ENCODE measurements at places on chromosomes 2 and 18.
A peak's percentile ranks its signal among the peaks of the same experiment; 100 is the strongest.

- peak; percentile 22 for DNase-seq
These were observed 199.2 kb downstream of the KCNS3 start for GRCh38 chr2:18077704-18078103.

GRCh38 chr2:192126912-192127311 lies 67.8 kb downstream of the TMEFF2 start:
- DNase-seq, result no peak

DNA sequence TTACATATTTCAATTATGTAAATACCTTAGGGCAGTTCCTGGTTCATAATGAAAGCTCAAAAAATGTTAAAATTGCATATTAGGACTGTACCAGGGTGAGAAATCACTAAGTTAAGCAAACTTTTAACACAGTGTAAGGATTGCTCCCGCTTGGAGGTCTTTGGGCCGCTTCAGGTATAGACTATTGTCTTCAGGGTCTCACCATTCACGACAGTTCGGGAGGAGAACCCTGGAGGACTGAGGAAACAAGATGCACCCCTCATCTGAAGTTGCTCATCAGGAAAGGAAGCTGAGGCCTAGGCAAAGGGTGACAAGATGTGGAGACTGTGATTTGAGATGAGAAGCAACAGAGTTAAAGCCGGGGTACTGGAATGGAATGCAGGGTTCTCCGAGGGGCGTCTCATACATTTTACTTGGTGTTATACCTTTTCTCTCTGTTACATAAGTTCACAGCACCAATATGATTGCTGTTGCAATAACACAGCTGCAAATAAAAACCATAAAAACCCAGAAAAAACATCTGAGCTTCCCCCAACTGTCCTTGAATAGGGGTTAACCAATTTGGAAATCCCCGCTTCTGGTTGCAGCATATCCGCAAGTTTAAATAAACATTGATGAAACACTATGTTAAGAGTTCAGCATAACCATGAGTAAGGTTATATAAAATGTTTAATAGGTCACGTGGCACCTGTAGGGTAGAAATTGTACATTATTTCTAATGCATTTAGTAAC lies 40.1 kb downstream of the FBXO48 start:
- peak; percentile 90 for DNase-seq

- DNase-seq, result peak; percentile 37
These were observed 1.4 kb downstream of the HTR2B start for GRCh38 chr2:231123362-231123898.

DNA sequence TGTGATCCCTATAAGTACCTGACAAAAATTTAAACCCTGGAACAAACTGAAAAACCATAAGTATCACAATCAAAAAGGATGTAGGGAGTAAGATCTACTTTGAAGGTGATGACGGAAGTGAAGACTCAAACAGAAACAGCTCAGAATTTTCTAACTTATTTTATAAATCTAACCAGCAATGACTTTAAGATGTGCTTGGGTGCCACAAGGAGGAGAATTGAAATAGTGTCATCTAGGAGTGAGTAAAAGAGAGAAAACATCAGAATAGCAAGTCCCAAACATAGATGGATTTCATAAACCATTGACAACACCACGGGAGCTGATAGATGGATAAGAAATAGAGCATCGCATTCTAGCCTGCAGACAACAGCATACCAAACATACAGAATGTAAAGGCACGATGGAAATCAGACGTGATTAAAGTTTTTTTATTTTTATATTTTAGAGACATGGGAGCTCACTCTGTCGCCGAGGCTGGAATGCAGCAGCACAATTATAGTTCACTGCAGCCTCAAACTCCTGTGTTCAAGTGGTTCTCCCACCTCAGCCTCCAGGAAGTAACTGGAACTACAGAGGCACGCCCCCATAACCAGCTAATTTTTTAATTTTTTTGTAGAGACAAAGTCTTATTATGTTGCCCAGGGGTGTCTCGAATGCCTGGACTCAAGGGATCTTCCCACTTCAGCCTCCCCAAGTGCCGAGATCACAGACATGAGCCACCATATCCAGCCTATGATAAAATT lies 36.9 kb downstream of the MAP3K19 start:
- no peak for DNase-seq

DNA sequence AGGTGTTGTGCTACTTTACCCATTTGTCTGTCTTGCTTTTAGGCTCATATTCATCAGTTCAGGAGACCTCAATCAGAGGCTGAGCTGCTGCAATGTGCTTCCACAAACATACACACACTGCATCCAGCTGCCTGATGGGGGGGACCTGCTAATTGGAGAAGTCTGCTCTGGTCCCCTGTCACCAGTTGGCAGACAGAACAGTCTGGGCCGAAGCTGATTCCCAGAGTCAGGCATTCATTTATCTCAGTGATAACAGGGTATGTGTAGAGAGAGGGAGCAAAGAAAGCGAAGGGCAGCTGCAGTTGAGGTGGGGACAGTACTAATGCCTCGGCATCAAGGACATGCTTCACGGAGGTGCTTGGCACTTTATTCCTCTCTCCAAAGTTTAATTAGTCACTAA lies 584.3 kb upstream of the PIK3C3 start:
- no peak for DNase-seq

GRCh38 chr18:360676-361075 lies 92.8 kb upstream of the THOC1 start:
- DNase-seq, result no peak

GRCh38 chr2:42021464-42021863 lies 26.4 kb upstream of the PKDCC start:
- no peak for DNase-seq

GRCh38 chr2:230403746-230404145 lies 12.3 kb upstream of the SP100 start:
- no peak for DNase-seq

GRCh38 chr2:237192881-237193280 lies 107.2 kb downstream of the COPS8 start:
- no peak for DNase-seq

- DNase-seq, result peak; percentile 50
These were observed 91.1 kb downstream of the INHBB start for GRCh38 chr2:120436885-120437603.

- peak; percentile 62 for DNase-seq
These were observed 107.4 kb downstream of the CPO start for GRCh38 chr2:207046724-207047123.

DNA sequence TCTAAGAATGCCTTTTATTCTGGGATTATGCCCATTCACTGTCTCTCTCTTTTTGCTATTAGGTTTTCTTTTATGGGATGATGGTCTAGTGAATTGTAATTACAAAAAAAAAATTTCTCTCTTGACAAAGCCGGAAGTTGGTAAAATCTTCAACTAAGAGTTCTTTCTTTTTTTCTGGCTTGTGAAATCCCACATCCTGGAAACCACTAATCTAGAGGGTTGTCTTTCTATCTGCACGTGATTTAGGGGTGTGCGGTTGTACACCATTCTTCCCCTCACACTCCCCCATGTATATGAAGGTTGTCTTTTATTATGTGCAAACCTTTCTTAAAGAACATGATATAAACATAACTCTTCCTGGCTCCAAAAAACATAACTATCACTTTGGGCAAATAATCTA lies 52.0 kb downstream of the GATA6 start:
- no peak for DNase-seq

DNA sequence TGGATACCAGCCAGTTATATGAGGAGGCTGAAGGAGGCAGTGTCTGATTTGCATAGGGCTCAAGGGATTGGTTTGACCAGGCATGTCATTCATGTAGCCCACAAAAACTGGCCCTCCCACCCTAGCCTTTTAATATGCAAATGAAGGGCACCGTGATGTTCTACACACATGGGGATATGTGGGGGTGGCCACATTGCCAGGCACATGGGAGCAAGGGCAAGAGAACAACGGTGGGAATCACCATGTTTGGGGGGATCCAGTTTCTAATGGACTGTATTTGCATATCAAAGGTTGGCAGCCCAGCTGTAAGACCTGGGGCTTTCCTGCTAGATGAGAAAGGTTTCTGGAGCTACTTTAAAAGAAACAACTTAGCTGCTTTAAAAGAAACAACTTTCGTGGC lies 65.1 kb upstream of the SLC25A52 start:
- no peak for DNase-seq

GRCh38 chr18:62938487-62938886 lies 223.1 kb downstream of the PHLPP1 start:
- DNase-seq, result peak; percentile 26
